Aorta (tissue), 5 donors: ENCODE measurements at places on chromosomes 1 and 21. TPM values are rescaled to one million over a fixed set of nuclear protein-coding genes. Genes with fewer than 3 reads are reported as not detected.

DNA sequence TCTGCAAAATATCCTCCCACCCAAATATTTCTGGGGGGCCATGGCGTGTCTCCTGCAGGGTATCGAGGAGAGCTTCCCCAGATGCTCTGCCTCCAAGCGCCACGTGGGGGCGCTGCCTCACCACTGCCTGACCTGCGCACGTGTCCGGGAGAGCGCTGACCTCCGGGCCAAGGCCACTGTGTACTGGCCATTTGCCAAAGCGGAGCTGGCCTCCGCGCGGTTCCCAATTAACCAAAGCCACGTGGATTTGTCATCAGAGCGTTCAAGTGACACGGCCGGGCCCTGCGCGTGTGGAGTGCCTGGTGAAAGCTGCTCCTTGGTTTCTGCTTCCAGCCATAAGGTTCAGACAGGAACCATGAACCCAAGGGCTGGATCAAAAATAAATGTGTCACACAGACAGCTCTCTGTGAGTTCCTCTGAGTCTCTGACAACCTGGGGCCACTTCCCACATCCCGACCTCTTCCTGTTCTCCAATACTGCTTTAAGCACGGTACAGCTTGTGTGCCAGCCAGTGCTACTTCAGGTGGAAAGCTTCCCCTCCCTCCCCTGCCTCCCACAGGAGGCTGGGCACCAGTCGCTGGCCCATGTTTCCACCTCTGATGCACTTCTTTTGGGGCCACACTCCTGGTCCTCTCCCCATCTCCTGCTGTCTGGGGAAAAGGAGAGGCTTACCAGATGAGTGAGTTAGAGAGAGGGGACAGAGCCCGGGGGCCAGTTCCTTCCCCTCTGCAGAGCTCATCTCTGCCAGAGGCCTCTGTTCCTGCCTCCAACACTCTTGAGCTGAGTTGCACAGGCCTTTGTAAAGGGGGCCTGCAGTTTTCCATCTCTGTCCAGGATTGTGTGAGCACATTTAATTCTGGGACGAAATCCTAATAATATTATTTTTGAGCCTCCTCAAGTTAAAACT is 26.1 kb downstream of the ZP4 start:
- no peak overlapping the region for H3K27ac ChIP-seq
- no peaks in the 10 kb centered on the region for H3K36me3 ChIP-seq
- no peak overlapping the region for H3K4me3 ChIP-seq
- H3K27me3 ChIP-seq: no peaks in the 10 kb centered on the region
- H3K4me1 ChIP-seq: no peaks in the 10 kb centered on the region

- H3K27me3 ChIP-seq: no peaks in the 10 kb centered on the region
- H3K4me3 ChIP-seq: no peak overlapping the region
- no peaks in the 10 kb centered on the region for H3K36me3 ChIP-seq
- H3K27ac ChIP-seq: no peak overlapping the region
- DNase-seq: no peak
- H3K4me1 ChIP-seq: no peaks in the 10 kb centered on the region
Measured at GRCh38 chr1:51313268-51313852, 17.0 kb downstream of the TTC39A start.

DNA sequence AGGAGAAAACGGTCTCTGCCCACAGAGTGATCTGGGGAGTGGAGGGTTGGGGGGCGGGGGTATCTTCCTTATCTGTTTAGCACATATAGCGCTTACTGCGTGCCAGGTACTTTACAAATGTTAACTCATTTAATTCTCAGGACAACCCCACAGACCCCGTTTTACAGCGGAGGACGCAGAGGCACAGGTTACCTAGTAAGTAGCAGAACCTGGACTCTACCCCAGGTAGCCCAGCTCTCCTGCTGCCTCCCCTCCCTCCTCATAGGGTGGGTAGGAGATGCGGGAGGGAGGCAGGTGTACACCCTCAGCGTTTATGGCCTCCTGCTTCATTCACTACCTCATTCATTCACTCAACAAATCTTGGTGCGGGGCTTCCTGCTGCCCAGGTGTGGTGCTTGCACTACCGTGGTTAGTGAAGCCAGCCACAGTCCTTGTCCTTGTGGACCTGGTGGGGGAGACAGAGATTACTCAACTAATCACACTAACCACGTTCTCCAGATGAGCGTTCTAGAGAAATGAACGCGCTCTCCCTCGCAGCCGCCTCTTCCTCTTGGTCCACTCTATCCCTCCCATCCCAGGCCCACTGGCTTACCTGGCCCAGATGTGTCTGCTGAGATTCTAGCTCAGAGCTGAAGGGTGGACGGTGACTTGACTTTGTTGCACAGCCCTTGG is 102.0 kb downstream of the IER5 start:
- DNase-seq: no peak
- no peaks in the 10 kb centered on the region for H3K36me3 ChIP-seq
- H3K4me1 ChIP-seq: no peaks in the 10 kb centered on the region
- H3K4me3 ChIP-seq: no peak overlapping the region
- no peak overlapping the region for H3K27ac ChIP-seq

DNA sequence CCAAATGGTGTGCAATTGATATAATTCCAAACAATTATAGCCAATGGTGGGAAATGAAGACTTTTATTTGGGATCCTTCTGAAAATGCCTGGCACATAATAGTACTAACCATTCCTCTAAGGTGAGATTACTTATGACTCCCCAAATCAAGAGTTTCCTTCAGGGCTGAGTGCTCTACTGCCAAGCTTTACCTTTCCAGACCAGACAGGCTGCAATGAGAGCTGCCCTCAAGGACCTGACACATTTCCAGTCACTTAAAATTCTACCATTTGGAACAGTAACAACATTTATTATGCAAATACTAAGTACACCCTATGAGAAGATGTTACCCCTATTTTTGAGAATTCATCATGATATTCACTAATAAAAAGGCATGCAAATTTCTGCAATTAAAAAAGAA is 21.1 kb downstream of the PAXBP1 start:
- H3K27ac ChIP-seq: no peak overlapping the region
- H3K27me3 ChIP-seq: no peaks in the 10 kb centered on the region
- no peak for DNase-seq
- no peaks in the 10 kb centered on the region for H3K4me1 ChIP-seq
- H3K4me3 ChIP-seq: no peak overlapping the region

DNA sequence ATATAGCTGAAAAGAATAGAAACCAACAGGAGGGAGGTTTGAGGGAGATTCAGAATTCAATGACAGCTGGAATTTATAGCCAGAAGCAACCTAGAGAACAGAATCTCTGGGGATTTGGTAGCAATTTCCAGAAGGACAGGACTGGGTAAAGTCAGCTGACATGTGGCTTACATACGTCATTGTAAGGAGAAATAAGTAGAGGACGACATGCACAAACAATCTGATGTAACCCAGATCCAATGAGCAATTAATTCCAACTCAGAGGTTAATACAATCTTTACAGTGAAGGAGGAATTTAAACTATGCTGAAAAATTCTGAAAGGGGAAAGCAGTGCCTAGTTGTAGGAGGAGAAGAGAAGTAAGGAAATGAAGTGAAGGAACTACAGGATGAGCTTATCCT is 383.9 kb downstream of the PTBP2 start:
- H3K4me3 ChIP-seq: no peak overlapping the region
- no peaks in the 10 kb centered on the region for H3K4me1 ChIP-seq
- no peaks in the 10 kb centered on the region for H3K27me3 ChIP-seq
- DNase-seq: no peak

DNA sequence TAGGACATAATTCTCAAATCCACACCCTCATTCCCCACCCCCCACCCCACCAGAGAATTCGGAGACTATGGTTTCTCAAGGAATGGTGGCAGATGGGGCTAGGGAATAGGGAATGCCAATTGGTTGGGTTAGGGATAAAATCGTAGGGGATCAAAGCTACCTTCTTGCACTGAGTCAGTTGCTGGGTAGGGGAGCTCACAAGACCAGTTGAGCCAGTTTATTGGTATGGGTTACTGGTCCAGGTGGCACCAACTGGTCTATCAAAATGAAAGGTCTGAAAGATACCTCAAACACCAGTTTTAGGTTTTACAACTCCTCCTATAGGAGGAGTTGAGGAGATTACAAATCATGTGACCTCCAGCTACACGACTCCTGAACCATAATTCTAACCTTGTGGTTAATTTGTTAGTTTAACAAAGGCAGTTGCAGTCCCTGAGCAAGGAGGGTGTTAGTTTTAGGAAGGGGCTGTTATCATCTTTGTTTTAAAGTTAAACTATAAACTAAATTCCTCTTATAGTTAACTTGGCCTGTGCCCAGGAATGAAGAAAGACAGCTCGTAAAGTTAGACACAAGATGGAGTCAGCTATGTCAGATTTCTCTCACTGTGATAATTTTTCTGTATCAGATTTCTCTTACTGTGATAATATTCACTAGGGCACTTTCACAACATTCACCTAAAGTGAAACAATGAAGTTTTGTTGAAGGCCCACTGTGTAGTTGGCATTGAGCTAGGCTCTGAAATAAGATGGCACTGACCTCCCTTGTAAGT is 2.5 kb downstream of the SHISAL2A start:
- H3K27ac ChIP-seq: no peak overlapping the region
- no peak overlapping the region for H3K4me3 ChIP-seq
- H3K36me3 ChIP-seq: no peaks in the 10 kb centered on the region
- H3K4me1 ChIP-seq: no peaks in the 10 kb centered on the region
- no peaks in the 10 kb centered on the region for H3K27me3 ChIP-seq
- no peak for DNase-seq

- no peak overlapping the region for H3K4me3 ChIP-seq
- H3K4me1 ChIP-seq: peaks cover 1% of the 10 kb centered on the region
- no peak for DNase-seq
- H3K27me3 ChIP-seq: no peaks in the 10 kb centered on the region
Measured at GRCh38 chr1:202501281-202501680, 152.8 kb downstream of the PPP1R12B start.

DNA sequence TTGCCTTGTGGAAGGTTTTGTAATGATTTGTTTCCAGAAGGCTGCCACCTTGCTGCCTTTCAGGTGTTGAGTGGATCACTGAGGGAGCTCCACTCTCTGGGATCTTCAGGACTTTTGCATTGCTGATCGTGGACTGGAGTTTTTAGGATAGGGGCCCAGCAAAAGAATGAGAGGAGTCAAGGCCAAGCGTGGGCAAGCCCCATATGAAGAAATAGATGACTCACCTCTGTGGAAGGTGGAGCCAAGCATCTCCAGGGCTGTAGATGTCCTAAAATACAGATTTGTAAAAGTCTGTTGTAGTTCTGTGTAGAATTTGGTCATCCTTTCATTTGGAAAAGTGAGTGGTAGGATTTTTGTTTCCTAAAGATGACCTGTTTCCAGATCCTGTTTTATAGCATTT is 67.0 kb downstream of the ST3GAL3 start:
- no peaks in the 10 kb centered on the region for H3K4me1 ChIP-seq
- H3K27ac ChIP-seq: no peak overlapping the region
- H3K4me3 ChIP-seq: no peak overlapping the region
- no peaks in the 10 kb centered on the region for H3K36me3 ChIP-seq

DNA sequence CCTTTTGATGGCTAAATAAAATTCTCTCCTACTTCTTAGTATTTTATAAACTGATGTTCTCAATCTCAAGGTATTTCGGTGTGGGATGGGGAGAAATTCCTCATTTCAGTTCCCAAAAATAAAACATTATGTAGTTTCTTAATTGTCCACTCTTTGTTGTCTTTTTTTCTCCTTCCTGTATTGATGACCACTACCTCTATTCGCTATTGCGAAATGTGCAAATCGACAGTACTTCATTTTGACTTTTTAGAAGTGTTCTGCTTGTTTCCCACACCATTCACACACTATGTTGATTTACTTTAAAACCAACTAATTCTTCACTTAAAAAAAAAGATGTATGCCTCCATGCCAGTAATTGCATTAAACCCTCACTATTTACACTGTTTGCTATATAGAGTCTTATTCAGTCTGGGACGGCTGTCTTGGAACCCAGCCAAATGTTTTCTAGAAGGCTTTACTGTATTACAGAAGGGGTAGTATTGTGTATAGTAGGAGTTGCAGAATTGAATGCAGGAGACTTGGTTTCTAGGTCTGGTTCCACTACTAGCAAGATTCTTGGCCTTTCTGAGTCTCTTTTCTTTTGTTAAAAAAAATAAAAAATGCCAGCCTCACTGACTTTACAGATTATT is 5.6 kb downstream of the RNF2 start:
- no peaks in the 10 kb centered on the region for H3K27me3 ChIP-seq
- peaks cover 6% of the 10 kb centered on the region for H3K4me1 ChIP-seq
- DNase-seq: no peak
- no peak overlapping the region for H3K4me3 ChIP-seq
- H3K27ac ChIP-seq: no peak overlapping the region
- no peaks in the 10 kb centered on the region for H3K36me3 ChIP-seq

DNA sequence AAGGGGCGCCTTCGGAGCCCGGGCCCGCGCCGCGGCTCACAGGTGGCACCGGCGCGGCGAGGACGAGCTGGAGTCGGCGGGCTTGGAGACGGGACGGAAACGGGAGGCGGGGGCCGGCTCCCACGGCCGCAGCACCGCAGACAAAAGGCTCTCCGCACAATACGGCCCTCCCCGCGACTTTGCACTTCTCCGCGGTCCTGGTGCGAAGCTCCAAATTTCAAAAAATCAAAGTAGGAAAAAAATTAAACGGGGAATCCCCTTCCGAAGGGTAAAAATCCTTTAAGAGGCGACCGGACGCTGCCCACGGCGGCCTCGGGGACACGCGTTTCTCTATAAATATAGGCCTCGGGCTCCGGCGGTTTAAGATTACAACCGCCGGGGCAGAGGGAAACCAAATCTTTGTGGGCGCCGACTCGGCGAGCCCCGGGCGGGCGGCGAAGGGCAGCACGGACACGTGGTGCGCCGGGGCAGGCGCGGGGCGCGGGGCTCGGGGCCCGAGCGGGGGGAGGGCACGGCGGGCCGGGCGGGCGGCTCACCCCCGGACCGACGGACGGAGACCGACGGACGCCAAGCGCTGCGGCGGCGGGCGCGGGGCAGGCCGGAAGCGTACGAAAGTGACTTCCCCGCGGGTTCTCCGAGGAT is 453 bp downstream of the PABPC4 start:
- no peak overlapping the region for H3K27ac ChIP-seq
- H3K4me3 ChIP-seq: peak overlapping the region; percentile 90
- no peaks in the 10 kb centered on the region for H3K27me3 ChIP-seq
- H3K4me1 ChIP-seq: no peaks in the 10 kb centered on the region
- no peaks in the 10 kb centered on the region for H3K36me3 ChIP-seq

DNA sequence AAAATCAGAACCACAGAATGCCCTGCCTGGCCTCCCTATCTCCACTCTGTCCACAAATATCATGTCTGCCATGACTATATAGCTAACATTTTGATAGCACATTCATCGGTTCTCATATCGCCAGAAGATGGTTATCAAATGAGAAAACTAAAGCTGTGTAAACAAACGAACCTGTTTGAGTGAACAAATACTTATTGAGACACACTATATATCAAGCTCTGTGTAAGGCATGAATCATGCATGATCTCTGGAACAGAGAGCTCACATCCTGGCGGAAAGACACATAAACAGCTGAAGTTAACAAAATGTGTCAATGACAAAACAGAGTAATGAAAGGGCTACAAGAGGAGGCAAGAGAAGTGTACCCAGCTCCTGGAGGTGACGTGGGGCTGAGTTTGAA is 13.1 kb downstream of the KCND3 start:
- H3K27ac ChIP-seq: no peak overlapping the region
- no peaks in the 10 kb centered on the region for H3K4me1 ChIP-seq
- H3K4me3 ChIP-seq: no peak overlapping the region
- no peak for DNase-seq
- H3K36me3 ChIP-seq: peaks cover 8% of the 10 kb centered on the region

Gene VCAM1
- 27.8 TPM for total RNA-seq

Gene CCDC28B
- 4.8 TPM for total RNA-seq

Gene C1orf94
- total RNA-seq: not detected

Gene UHMK1
- 29.6 TPM for total RNA-seq

Gene OR2T2
- not detected for total RNA-seq

Gene CD1B
- total RNA-seq: not detected

Gene AQP10
- 0.26 TPM for total RNA-seq

Gene RNU1-1
- total RNA-seq: 8,154 TPM

Gene CYP2J2
- total RNA-seq: 0.16 TPM

Gene SORT1
- 119 TPM for total RNA-seq

Gene SHE
- total RNA-seq: 44.1 TPM

Gene RUNX1
- 58.2 TPM for total RNA-seq
